Inflammatory macrophage treated with lipopolysaccharide for 4 hours (primary cell): ENCODE measurements at places on chromosomes 1 and 21.

DNA sequence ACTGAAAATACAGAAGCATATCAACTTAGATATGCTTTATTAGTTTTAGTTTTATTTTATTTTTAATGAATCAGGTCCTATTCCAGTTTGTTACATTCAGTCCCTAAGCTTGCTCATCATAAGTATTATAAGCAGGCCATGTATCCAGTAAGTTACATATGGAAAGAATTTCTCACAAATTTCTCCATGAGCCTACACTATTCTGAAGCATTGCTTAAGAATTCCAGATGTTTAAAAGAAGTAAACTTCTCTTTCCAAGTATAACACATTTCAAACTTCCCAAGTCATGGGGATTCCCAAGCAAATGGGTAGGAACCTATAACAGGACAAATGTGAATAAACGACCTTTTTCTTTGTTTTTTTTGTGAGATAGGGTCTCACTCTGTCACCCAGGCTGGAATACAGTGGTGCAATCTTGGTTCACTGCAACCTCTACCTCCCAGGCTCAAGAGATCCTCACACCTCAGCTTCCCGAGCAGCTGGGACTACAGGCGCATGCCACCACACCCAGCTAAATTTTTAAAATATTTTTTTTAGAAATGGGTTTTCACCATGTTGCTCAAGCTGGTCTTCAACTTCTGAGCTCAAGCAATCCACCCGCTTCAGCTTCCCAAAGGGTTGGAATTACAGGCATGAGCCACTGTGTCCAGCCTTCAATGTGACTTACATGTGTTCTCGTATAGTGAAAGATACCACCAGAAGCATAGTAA, 39.0 kb downstream of the ST7L start:
- no peak for DNase-seq

DNA sequence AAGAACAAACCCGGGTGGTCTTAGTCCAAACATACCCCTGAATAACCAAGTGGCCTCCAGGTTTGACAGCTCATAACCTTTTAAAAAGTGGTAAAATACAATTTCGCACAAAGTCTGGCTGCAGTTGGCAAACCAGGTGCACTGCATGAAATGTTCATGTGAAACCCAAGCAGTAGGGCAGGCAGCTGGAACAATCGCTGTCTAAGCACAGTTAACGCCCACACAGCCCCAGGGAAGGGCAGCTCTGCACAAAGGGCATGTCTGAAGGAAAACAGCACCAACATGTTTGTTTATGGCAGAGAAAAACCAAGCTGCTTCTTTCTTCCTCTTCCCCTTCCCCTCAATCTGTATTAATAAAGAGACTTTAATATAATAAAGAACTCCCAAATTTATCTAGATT, 49.5 kb downstream of the KIAA1614 start:
- peak; percentile 43 for DNase-seq

GRCh38 chr1:234897390-234897749, 231.3 kb downstream of the TOMM20 start:
- DNase-seq: no peak

DNA sequence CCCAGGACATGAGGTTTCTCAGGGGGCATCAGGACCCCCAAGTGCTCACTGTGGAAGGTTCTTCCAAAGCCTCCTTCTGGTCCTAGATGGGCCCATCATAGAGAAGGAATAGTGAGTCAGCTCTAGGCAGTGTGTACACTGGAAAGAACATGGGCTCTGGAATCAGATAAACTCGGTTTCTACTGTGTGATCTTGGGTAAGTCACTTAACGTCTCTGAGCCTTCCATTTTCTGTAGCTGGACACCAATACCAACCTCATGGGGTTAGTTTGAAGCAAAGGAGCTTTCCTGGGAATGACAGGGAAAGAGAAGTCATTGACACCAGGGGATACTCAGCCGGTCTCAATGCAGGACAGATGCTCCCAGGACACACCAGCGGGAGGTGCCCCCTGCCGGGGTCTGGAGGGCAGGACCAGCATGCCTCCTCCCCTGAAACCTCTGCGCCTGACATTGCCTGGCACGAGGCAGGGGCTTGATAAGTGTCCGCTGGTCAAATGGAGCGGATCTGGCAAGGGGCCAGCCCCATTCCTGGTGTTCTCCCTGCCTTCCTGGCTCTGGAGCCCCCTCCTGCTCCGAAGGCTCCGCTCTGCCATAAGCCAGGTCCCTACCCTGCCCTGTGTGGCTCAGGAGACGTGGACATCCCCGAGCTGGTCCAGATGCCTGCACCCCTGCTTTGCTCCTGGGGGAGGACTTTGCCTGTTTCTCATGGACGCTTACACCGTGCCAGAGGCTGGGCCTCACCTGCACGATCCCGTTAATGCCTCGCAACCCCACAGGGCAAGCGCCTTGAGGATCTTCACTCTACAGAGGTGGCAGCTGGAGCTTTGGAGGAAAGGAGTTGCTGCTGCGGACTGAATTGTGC, 52.8 kb downstream of the EDN2 start:
- no peak for DNase-seq

- no peak for DNase-seq
Observed at GRCh38 chr1:214002472-214002871, 14.7 kb downstream of the PROX1 start.

- peak; percentile 20 for DNase-seq
Observed at GRCh38 chr1:230067419-230067870, 407 bp downstream of the GALNT2 start.

GRCh38 chr1:225851805-225852204, 30.4 kb downstream of the TMEM63A start:
- peak; percentile 59 for DNase-seq

- DNase-seq: no peak
Observed at GRCh38 chr1:72018562-72018961, 263.8 kb downstream of the NEGR1 start.

DNA sequence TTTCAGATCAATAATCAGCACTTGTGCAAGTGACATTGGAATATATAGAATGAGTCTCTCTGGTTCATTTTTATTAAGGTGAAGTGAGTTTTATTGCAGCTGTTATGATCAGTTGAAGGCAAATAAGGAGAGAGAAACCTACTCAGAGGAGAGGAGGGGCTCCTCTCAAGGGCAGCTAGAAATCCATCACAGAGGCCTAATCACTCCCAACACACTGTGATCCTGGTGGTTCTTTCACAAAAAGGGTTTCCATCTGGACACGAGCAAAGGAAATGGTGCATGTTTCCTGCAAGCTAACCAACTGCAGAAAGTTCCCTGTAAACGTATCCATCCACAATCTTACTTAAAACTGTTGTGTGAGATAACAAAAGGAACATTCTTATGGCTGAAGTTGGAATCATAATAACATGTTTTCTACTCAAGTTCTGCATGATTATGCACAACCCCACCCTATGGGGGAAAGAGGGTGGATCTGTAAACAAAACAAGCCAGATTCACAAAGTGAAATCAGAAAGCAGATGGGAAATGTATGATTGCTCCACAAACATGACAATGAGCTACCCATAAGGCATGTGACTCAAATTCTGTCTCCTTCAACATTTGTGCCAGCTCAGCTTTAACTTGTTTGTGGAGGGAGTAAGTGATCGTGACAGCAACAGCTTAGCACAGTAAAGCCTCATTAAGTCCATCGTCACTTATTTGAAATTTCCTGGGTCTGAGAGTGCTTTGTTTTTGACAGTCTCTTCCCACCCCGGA, 141.2 kb upstream of the ST6GALNAC5 start:
- DNase-seq: no peak

DNA sequence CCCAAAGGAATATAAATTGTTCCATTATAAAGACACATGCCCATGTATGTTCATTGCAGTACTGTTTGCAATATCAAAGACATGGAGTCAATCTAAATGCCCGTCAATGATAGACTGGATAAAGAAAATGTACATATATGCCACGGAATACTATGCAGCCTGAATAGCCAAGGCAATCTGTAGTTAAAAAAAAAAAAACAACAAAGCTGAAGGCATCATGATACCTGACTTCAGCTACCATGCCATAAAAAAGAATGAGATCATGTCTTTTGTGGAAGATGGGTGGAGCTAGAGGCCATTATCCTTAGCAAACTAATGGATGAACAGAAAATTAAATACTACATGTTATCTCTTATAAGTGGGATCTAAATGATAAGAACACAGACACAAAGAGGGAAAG, 36.0 kb downstream of the GPR88 start:
- no peak for DNase-seq
